ACHN (cell line): ENCODE measurements at places on chromosomes 12 and 14.

- no peak for DNase-seq
These were observed 420.9 kb downstream of the PCNX1 start for GRCh38 chr14:71328183-71328582.

GRCh38 chr12:25698772-25699171 is 145.7 kb upstream of the LMNTD1 start:
- no peak for DNase-seq

DNA sequence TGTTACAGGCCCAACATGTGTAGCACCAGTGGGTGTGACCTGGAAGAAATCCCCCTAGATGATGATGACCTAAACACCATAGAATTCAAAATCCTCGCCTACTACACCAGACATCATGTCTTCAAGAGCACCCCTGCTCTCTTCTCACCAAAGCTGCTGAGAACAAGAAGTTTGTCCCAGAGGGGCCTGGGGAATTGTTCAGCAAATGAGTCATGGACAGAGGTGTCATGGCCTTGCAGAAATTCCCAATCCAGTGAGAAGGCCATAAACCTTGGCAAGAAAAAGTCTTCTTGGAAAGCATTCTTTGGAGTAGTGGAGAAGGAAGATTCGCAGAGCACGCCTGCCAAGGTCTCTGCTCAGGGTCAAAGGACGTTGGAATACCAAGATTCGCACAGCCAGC is 8.6 kb downstream of the BCL2L14 start:
- no peak for DNase-seq

DNA sequence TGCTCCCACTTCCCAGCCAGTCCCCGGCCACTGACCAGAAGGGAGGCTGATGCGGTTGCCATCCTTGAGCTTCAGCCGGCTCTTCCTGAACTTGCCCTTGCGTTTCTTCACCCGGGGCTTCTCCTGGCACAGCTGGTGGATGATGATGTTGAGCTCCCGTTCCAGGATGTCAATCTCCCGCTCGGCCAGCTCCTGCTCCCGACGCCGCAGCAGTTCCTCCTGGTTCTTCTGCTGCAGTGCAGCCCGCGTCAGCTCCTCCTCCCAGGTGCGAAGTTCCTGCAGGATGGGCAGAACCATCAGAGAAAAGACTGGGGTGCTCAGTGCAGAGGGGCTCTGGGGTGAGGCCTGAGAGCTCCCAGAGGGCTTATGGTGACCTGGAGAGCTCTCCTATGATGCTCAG is 67.0 kb downstream of the MAP3K9 start:
- no peak for DNase-seq

DNA sequence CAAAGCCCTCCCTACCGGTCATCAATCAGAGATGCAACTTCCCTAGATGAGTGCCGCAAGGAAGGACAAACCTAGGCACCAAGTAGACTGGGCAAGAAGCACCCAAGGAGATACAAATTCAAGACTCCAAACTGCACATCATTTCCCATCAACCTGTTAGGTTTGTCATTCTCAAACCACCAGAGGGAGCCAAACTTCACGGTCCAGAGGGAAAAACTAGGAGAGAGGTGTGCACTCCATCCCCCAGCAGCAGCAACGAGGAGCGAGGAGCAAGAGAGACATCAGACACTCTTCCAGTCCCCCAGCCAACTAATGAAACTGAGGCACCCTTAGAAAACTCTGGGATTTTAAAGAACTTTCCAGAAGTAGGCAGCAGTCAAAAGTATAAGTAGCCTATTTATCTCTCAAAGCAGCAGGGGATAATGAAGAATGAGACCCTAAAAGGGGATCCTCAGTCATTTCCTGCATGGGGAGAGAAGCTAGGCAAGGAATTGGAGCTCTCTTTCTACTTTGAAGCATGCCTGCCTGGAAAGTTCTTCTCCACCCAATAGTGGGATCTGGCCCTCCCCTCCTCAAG is 37.0 kb upstream of the NT5DC3 start:
- peak; percentile 87 for DNase-seq

GRCh38 chr12:39359645-39360044 is 83.3 kb downstream of the KIF21A start:
- no peak for DNase-seq

DNA sequence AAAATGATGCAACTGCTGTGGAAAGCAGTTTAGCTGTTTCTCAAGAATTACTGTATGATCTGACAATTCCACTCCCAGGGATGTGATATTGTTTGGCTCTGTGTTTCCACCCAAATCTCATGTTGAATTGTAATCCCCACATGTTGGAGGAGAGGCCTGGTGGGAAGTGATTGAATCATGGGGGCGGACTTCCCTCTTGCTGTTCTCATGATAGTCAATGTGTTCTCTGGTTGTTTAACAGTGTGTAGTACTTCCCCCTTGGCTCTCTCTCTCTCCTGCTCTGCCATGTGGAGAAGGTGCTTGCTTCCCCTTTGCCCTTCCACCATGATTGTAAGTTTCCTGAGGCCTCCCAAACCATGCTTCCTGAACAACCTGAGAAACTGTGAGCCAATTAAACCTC is 93.4 kb upstream of the CPM start:
- no peak for DNase-seq

- peak; percentile 50 for DNase-seq
These were observed 481.4 kb downstream of the MDGA2 start for GRCh38 chr14:47194055-47194454.

- peak; percentile 88 for DNase-seq
These were observed 8.0 kb upstream of the CERS5 start for GRCh38 chr12:50174971-50175715.

- DNase-seq = no peak
These were observed 153.9 kb upstream of the MIS18BP1 start for GRCh38 chr14:45406942-45407341.

DNA sequence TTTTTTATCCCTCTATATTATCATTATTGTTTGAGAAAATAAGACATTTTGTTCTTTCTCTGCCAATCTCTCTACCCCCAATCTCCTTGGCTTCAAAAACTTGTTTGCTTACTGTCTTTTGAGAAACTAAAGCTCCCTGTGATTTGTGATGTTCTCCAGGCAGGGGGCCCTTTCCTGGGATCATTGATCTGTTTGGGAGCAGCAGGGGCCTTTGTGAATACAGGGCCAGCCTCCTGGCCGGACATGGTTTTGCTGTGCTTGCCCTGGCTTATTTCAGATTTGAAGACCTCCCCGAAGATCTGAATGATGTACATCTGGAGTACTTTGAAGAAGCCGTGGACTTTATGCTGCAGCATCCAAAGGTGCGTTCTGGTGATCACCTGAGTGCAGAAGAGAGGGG is 4.5 kb downstream of the ACOT6 start:
- no peak for DNase-seq

DNA sequence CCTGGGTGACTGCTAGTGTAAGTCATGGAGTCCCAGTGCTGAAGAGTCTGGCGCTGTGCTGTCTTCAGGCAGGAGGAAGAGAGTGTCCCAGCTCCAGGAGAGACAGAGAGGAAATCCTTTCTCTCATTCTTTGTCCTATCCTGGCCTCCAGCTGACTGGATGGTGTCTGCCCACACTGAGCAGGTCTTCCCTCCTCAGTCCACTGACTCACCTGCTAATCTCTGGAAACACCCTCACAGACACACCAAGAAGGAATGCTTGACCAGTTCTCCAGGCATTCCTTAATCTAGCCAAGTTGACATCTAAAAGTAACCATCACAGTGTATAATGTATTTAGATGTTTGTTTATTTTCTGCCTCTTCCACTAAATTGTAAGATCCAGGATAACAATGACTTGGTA is 53.9 kb downstream of the EMP1 start:
- peak; percentile 21 for DNase-seq

DNA sequence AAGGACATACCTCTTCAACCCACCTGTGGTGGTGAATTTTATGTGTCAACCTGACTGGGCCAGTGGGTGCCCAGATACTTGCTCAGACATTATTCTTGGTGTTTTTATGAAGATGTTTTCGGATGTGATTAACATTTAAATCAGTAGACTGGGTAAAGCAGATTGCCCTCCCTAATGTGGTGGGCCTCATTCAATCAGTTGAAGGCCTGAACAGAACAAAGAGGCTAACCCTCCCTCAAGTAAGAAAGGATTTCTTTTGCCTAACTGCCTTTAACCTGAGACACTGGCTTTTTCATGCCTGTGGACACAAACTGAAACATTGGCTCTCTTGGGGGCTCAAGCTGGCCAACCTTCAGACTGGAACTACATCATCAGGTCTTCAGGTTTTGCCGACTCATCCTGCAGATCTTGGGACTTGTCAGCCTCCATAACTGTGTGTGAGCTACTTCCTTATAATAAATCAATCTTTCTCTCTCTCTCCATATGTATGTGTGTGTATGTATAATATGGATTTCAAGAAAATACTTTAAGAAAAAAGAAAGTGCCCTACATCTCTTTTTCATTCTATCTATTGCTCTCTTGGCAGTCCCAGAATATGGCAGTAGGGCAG is 39.4 kb downstream of the RTN1 start:
- no peak for DNase-seq

GRCh38 chr12:95999484-95999883 is 3.3 kb upstream of the HAL start:
- DNase-seq = no peak

GRCh38 chr14:93114068-93114710 is 1.5 kb downstream of the ITPK1 start:
- no peak for DNase-seq

DNA sequence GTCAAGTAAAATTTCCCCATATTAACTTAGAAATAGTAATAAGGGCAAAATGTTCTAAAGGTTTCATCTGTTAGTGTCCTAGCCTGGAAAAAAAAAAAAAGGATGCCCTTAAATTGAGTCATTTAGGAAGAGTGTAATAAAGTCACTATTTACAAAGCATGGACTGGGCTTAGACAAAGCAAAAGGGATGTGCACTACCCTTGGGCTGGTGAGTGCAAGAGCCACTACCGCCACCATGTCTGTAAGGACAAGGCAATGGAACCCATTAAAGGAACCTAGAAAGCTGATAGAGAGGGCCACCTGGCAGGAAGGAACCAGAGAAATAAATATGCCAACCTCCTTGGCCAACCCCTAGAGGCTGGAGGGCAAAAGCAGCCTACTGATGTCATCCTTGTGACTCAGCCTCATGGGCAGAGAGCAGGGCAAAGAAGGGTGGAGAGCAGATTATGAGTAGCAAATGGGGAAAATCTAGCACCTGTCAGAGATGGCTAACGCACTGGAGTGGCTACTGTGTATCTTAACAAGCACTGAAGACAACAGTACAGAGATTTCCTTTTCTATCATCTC is 59.5 kb upstream of the FUT8 start:
- peak; percentile 56 for DNase-seq

- no peak for DNase-seq
These were observed 194.9 kb downstream of the ADAMTS20 start for GRCh38 chr12:43357141-43357540.

- no peak for DNase-seq
These were observed 5.2 kb downstream of the ATP6V0A2 start for GRCh38 chr12:123717350-123717749.

DNA sequence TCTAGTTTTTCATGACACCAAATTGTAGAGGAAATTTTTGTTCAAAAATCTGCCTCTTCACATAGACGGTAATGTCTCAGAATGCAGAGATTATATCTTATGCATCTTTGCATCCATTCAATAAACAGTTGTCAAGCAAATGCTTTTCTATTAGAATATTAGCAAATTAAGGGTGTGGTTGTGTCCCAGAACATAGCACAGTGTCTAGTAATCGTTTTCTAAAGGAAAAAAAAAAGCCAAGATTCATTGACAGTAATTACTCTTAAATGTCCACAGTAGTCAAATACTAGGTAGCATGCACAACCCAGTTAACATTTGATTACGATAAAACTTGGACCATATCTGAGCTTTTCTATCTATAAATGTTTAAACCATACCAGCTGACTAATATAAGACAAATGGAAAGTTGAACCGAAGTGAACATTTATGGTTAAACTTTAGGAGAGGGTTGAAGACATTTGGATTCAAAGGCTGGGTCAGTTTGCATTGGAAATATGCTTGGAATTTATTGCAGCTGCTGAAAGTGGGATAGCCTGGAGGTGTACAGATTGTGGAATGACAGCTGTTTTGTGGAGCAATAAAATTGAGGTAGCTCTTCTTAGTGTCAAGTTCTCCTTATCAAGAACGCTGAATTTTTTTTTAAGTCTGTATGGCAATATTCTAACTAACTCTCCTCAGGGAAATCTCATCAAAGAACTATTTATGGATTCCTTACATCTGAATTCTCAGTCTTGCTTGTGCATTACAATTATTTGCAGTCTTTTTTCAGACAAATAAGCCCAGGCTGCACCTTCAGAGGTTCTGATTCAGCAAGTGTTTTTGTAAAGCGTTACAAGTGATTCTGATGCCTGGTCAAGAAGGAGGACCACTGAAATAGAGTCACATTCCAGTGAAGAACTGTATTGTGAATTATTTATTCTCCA is 66.7 kb upstream of the ATP2B1 start:
- peak; percentile 80 for DNase-seq
